Kidney (tissue), 22 donors: ENCODE measurements at places on chromosomes 5 and 9. TPM values are rescaled to one million over a fixed set of nuclear protein-coding genes. Genes with fewer than 3 reads are reported as not detected.

Gene UBE2QL1
- total RNA-seq: 0.31 TPM

Gene IGIP
- total RNA-seq: 15.5 TPM

Gene PRKAA1
- 104 TPM for total RNA-seq

Gene PCDHB5
- 7.5 TPM for total RNA-seq

Gene IFNA7
- not detected for total RNA-seq

Gene CAMK4
- 4.7 TPM for total RNA-seq

Gene RGS7BP
- 10.7 TPM for total RNA-seq

Gene PCDHB16
- total RNA-seq: 5.1 TPM

Gene BTNL8
- 0.19 TPM for total RNA-seq

Gene RFESD
- 2.6 TPM for total RNA-seq

Gene GNAQ
- 83.4 TPM for total RNA-seq

Gene MACIR
- total RNA-seq: 7.1 TPM

Gene SNCB
- not detected for total RNA-seq

Gene F2R
- 15.3 TPM for total RNA-seq

Gene ARL10
- total RNA-seq: 6.2 TPM

Gene N4BP3
- 5.6 TPM for total RNA-seq

Gene CPEB4
- 73.0 TPM for total RNA-seq
